ENCODE measurements at places on chromosomes 3 and 15.

GRCh38 chr15:86237111-86237500 is 157.4 kb downstream of the AGBL1 start:
- DNase-seq: no peak

DNA sequence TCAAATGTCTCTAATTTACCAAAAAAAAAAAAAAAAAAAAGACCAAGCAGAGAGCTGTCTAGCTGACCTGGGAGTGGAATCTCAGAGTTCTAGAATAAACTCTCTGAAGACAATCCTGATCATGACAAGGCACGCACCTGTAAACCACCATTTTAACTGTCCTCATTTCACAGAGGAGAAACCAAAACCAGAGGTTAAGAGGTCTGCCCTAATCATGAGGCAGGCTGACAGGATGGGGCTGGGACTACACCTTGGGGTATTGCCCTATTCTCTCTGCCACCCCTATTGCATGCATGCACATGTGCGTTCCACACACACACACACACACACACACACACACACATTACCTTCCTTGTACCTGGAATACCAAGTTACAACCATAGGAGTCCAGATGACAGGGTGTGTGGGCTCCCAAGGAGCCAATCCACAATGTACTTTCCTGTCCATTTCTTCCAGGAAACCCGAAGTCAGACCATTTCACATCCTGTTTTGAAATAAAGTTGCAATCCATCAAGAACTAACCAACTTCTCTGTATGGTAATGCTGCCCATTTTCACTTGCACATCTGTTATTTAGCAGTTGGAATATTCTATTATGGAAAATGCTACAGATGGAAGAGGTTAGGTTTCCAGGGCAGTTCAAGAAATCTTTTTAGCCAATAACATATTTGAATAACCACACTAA is 34.6 kb downstream of the HSPBAP1 start:
- no peak for DNase-seq

DNA sequence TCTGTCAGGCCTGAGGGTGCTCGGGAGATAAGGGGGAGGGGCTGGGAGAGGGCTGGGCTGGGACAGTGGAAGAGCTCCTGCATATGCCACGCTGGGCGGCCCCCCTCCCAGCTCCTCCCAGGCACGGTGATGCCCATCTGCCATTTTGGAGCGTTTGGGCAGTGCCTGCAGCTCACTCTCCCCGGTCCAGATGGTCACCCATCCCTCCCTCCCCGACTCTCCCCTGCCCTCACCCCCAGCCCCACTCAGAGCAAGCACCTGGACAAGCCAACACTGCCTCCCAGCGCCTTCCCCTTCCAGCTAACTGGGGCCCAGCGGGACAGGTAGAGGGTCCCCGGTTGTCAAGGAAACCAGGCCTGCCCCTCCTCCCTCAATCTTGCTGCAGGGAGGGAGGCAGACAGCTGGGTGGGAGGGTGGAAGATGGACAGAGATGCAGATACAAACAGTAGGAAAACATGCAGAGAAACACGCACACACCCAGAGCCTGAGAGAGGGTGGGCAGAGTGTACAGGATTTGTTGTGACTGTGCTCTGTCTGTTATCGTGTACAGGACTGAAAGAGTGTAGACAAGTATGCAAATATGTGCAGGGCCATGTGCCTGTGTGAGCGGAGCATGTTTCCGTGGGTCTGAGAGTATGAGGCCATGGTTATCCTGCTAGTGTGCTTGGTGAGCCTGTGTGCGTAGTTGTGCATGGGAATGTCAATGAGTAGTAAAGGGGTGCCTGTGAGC is 17.5 kb upstream of the CORO2B start:
- no peak for DNase-seq

GRCh38 chr3:148681080-148681479 is 16.6 kb upstream of the AGTR1 start:
- no peak for DNase-seq

DNA sequence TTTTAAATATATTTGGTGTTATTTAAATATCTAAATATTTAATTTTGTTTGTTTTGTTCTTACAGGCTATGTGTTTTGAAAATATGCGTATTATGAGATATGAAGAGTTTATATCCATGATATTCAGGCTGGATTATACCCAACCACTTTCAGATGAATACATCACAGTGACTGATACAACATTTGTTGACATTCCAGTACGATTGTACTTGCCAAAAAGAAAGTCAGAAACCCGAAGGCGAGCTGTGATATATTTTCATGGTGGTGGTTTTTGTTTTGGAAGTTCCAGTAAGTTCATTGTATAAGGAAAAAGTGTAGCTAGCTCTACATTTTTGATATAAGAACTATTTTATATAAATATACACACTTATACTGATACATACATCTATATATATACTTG is 6.9 kb downstream of the AADACL2 start:
- no peak for DNase-seq

DNA sequence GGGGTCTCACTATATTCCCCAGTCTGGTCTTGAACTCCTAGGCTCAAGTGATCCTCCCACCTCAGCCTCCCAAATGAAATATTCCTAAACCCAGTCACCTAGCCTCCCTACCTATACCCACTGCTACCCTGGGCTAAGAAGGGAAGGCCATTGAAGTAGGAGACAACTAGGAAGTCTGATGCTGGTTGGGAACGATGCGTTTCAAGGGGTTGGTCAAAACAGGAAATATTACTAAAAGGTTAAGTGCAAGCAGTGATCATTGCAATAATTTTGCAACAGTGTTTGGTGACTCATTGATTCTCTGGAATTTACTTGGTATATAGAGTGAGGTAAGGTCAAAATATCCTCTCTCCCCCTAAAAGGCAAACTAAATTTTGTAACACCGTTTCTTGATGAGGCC is 4.6 kb upstream of the UQCRC1 start:
- no peak for DNase-seq

- no peak for DNase-seq
Measured at GRCh38 chr3:66115858-66116654, 77.3 kb upstream of the MAGI1 start.

GRCh38 chr3:160044121-160044520 is 55.5 kb downstream of the IL12A start:
- DNase-seq: no peak

DNA sequence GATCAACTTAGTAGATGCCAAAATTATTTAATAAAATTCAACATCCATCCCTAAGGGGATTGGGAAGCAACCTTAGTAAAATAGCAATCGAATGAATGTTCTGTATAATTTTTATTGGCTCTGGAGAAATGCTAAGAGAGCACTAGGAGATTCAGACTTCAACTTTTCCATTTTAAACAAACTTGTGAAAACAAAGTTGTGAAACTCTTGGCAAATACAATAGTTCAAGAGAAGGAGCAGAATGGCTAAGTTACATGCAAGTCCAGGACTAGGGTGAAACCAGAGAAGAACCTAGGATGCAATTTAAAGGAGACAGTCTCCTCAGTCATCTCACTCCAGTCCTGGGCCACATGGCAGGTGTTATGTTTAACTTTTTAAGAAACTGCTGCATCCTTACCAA is 16.7 kb upstream of the ZNF280D start:
- DNase-seq: no peak

GRCh38 chr3:195168009-195168762 is 102.8 kb downstream of the XXYLT1 start:
- no peak for DNase-seq

- DNase-seq: no peak
Measured at GRCh38 chr15:71411538-71412482, 296.5 kb downstream of the THSD4 start.

DNA sequence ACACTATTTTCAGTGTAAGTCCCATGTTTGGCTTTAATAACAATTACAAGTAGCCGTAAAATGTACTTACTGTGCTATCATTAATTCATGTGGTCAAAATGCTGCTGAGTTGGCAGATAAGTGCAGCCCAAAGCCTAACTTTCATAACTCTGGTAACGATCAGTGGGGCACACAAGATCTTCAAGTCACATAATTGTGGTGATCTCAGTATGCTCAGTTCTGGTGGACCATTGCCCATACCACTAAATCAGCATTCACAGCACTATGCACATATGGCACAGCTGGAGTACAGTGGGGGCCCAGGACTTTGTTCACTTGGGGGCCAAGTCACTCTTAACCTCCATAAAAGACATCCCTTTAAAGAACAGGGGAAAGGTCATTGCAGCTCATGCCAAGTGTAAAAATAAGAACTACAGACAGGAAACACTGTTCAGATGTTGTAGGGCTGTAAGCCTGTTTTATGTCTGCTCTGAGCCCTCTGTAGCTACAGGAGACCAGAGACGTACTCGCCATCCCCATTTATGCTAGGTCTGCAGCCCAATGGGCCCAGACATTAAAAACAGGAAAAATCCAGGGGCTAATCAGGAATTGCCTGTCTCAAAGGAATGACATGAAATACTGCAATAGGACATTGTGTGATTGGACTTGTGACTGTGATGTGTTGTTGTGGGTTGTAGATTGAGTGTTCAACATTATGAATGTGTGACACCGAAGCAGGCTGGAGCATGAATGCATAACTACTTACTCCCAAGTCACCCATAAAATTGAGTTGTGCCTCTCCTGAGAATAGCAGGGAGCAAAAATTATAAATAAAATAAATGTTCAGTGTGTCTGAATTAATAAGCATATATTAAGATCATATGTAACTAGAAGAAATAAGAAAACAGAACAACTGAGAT is 282.5 kb upstream of the EPHA3 start:
- DNase-seq: no peak

- DNase-seq: no peak
Measured at GRCh38 chr15:51380999-51381806, 39.7 kb downstream of the GLDN start.

DNA sequence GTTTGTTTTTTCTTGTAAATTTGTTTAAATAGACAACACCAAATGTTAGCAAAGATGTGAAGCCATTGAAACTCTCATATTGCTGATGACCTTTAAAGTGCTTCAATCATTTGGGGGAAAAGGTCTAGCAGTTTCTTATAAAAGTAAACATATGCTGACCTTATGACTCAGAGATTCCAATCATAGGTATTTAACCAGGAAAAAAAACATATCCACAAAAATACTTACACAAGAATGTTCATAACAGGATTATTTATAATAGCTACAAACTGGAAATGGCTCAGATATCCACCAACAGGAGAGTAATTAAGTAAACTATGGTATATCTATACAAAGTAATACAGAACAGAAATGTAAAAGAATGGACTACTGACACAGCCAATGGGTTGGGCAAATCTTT is 27.1 kb upstream of the RORA start:
- no peak for DNase-seq

DNA sequence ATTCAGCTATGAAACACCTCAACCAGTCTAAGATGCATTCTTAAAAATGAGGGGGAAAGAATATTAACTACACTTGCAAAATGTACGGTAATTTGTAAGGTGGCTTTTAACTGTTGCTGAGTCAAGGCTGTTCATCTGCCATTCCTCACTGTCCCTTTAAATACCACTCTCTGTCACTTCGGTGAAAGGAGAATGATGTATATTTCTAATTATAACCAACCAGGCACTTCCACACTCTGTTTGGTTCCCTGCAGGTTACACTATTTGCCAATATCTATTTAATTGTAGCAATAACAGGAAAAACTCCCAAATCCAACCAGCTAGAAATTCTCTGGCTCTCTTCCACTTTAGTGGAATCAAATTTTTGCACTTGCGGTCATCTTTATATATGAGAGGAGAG is 70.5 kb upstream of the SLCO3A1 start:
- DNase-seq: no peak

DNA sequence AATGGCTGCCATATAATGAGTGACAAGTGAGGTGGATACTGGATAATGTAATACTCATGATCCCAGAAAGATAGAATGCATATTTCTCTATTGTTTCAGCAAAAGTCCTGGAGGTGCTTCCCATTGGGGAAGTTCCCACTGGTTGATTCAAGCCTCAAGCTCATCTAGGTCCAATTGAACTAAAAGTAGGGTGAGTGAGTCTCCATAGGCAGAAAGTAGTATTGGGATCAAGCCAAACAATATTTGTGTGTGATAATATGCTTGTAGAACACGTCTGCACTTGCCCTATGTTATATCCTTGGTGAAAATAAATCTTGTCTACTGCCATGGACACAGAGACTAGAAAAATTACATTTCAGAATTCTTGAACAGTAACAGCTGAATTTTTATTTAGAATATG is 14.8 kb upstream of the ZBTB20 start:
- DNase-seq: no peak

GRCh38 chr3:72295276-72295961 is 510.5 kb upstream of the PROK2 start:
- DNase-seq: no peak

- no peak for DNase-seq
Measured at GRCh38 chr15:51931638-51932037, 39.9 kb downstream of the LEO1 start.

DNA sequence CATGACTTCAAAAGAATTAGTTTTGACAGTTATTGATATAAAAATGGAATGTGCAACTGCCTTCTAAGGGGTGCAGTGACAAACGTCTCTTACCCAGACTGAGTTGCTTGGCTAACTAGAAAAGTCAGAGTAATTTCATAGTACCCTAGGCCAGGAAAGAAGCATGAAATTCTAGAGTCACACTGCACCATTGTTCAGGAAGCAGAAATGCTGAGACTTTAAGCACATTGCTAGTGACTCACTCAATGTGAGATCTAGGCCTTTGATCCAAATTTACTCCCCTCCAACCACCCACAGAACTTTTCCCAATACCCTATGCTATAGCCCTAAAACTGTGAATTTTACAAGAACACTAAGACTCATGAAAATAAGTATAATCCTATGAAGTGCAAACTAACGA is 110.8 kb downstream of the DUT start:
- DNase-seq: no peak

- DNase-seq: no peak
Measured at GRCh38 chr3:107068980-107069379, 308.3 kb upstream of the CCDC54 start.

GRCh38 chr3:194556086-194557056 is 69.6 kb upstream of the ATP13A3 start:
- no peak for DNase-seq

DNA sequence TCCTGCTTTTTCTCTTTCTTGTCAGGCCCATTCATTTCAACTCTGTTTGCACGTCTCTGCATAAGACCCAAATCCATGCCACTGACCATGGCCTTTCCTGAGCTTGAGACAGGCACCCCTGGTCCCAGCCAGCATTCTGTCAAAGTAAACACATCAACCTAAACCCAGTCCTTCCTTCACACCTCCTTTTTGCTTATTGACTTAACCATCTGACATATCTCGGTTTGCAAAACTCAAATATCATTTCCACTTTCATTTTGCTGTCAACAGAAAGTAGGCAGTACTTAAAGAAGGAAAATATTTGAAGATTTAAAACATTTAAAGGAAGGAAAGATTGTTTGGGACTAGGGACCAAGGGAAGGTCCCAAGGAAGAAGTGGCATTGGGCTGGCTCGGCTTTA is 48.2 kb upstream of the KBTBD8 start:
- no peak for DNase-seq

All from stimulated activated CD4-positive, alpha-beta T cell treated with anti-CD3 and anti-CD28 coated beads, TNF-alpha, amount 100 ng/mL, for 4 hours (primary cell).